ENCODE measurements at places on chromosomes 7 and 10.

DNA sequence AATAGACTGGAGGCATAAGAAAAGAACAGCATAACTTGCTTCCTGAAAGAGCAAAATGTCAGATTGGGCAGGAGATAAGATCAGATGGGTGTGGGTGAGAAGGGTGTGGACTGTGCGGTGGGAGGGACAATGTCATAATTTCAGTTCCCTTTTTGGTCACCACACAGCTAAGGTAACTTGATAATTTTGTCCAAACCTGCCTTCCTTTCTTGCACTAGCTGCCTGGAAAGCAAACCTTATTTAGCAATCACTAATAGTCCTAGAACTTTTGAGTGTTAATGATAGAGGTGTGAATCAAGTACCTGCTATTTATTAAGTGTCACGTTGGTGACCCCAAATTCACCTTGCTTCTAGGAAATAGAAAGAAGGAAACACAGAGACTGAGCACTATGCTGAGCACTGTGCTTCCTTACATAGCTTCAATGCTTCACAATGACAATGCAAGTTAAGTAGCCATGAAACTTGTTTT is 72.4 kb upstream of the SP4 start:
- peak; percentile 73 for DNase-seq

GRCh38 chr10:77168861-77169260 is 468.7 kb downstream of the KCNMA1 start:
- no peak for DNase-seq

DNA sequence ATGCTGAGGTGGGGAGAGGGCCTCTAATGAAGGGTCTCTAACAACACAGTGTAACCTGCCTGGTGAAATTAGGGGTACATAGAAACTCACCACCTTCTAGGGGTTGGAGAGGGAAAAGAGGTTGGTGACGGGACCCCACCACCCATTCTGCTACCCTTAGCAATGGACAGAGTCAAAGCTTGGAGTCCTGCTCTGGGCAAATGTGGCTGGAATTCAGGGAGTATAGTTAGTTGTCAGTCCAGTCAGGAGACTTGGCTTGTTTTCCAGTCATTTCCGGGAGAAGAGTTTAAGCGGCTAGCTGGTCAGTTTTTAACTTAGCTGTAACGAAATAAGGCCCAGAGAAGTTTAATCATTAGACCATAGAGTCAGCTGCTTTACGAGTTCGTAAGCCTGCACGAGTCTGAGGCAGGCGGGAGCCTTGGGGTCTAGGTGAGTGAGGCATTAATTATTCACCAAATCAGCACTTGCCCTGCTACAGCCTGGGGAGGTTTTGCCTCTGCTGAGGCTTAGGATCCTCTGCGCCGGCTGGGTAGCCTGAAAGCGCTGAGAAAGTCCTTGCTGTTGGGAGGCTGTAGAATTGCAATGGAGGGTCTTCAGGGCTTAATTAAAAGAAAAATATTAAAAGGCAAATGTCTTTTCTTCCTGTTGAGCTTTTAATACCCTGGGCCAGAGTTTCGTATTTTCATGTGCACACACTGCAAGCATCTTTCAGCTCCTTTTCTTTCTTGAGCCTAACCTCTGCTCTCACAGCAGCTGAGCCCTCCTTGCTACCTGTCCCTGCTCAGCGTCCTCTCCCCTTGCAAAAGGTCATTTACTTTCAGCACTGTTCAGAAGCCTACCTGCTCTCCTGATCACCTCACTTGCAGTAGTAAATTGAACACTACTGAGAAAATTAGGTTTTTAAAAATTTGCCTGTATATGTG is 1.5 kb upstream of the LAMB1 start:
- no peak for DNase-seq

DNA sequence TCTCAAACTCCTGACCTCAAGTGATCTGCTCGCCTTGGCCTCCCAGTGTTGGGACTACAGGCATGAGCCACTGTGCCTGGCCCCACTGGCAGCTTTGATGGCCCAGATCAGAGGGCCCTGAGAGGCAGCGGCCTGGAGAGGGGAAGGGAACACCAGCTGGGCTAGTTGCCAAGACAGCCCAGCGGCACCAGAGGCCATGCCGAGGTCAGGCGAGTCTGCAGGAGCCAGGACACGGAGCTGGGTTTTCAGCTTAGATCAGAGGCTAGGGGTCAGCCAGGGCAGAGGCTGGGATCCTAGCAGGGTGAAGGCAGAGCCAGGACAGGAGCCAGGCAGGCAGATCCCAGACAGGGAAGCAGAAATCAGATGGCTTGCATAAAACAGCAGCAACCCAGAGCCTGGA is 92.9 kb downstream of the MYL10 start:
- DNase-seq = no peak

DNA sequence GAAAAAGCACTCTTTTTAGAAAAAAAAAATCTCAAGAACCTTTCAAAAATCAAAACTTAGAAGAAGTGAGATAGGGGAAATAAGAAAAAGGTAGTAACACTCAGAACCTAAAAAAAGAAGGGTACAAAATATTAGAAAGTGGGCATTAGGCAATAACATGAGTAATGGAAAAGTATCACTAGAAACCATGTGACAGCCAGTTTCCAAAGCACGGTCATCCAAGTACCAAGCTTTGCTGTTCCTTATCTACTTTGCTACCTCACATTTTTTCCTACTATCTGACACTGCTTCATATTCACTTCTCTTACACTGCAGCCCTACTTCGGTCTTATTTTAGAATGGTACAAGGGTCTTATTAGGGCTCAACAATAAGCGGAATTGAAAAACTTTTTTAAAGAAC is 30.3 kb downstream of the IMMP2L start:
- no peak for DNase-seq

GRCh38 chr10:110016039-110016438 is 8.3 kb downstream of the ADD3 start:
- no peak for DNase-seq

GRCh38 chr7:140559410-140559809 is 80.1 kb upstream of the MKRN1 start:
- no peak for DNase-seq

GRCh38 chr7:131688738-131689661 is 132.6 kb upstream of the PODXL start:
- peak; percentile 22 for DNase-seq

- no peak for DNase-seq
Observed at GRCh38 chr7:12731214-12731656, 43.8 kb downstream of the ARL4A start.

DNA sequence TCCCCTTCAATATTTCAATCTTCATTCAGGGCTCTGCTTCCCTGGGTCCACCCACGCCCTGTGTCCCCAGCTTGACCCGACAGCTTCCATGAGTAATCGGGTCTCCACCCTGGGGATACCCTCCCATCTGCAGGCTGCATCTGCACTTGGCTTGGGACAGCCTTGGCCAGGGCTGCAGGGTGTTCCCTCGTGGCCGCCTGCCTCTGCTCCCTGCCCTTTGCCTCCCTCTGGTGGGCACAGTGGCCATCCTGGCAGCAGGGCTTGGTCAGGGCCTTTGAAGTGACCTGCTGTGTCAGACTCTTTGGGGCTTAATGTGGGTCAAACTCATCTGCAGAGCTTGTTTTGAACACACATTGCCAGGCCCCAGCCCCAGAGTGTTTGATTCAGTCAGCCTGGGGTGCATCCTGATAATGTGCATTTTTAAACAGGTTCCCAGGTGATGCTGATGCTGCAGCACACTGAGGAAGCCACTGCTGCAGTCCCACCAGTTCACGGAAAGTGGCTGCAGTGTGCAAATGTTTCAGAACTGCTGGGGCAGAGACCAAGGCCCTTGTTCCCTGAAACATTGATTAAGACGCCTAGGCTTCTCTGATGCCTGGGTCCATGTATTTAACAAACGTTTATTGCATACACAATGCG is 80.7 kb upstream of the SEC61G start:
- DNase-seq = no peak

GRCh38 chr7:109282726-109283125 is 713.1 kb downstream of the DNAJB9 start:
- DNase-seq = no peak

DNA sequence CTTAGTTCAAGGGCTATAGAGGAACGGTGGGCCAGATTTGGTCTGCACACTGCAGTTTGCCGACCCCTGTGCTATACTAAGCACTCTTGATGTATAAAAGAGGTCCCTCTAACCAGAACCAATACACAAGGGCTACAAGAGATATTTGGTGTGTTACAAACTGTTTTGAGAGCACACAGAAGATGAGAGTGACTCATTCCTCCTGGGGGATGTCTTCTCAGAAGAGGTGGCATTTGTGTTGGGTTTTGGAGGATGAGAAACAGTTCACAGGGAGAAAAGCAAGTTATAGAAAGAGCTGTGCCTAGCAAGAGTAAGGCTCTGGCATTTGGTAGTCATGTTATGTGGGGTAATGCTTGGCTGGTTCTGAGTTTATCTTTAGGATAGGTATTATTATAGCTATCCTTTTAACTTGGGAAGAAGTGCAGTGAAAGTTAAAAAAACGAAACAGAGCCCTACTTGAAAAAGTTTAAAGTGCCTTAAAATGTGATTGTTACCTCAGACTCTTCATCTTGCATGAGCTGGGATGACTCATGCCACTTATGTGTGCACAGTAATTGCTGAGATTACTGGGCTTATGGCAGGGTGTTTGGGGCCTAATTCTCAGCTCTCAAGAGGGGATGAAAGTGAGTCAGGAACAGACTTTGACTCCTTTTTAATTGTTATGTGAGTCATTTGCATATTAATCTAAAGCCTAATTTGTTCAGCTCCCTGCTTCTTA is 160.4 kb downstream of the KIF20B start:
- no peak for DNase-seq

DNA sequence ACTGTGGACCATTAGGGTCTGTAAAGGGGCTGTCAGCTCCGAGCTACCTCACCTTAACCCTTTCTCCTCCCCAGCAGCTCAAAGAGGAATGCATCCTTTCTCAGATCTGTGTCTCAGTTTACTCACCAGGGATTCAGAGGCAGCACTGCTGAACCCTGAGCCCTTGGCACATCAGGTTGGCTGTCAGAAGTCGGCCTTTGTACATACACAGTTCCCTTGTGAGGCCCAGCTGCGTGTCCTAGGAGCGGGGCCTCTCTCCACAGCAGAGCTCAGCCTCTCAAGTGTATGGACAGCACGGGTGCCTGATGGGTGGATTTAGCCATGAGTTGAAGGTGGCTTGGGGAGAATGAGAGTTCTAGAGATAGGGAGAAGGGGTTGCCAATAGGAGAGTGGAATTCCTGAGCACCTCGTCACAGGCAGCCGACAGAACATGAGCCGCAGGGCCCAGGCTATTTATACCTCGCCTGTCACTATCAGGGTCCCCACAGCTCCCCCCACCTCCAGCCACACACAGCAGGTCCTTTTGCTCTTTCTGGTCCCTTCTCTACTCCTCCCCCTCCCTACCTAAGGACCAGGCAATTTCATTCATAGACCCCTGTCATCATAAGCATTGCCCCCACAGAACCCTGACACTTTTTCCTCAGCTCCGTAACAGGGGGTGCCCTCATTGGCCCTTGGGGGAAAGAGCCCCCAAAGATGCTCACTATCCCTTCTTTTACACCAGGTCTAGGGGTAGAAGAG is 2.1 kb upstream of the FLNC start:
- no peak for DNase-seq

- no peak for DNase-seq
Observed at GRCh38 chr10:5942001-5942400, 35.3 kb downstream of the IL15RA start.

DNA sequence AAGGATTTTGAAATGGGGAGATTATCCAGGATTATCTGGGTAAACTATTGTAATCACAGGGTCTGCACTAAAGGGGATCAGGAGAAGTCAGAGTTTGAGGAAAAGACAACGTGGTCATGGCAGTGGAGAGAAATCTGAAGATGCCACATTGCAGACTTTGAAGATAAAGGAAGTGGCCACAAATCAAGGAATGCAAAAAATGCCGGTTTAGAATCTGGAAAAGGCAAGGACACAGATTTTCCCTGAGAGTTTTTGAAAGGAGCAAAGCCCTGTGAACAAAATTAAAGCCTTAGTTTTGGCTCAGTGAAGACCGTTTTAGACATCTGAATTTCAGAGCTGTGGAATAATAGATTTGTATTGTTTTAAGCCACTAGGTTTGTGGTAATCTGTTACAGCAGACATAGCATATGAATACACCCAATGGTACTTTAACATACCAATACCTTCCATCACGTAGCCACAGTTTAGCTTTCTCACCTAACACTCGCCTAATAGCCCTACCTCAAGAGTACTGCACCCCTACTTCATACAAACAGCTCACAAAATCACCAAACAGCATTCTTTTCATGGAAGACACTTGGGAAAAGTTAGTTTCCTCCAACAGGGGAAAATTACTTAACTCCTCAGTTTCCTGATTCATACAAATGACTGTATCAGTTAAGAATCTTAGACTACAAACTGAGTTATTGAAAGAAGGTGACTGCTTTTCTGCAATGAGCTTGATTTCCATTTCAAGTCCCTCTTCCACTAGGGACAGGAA is 446.5 kb downstream of the INHBA start:
- no peak for DNase-seq

GRCh38 chr7:155731380-155731779 is 80.9 kb downstream of the SHH start:
- DNase-seq = no peak

- DNase-seq = no peak
Observed at GRCh38 chr10:6108631-6109443, 20.0 kb downstream of the RBM17 start.

DNA sequence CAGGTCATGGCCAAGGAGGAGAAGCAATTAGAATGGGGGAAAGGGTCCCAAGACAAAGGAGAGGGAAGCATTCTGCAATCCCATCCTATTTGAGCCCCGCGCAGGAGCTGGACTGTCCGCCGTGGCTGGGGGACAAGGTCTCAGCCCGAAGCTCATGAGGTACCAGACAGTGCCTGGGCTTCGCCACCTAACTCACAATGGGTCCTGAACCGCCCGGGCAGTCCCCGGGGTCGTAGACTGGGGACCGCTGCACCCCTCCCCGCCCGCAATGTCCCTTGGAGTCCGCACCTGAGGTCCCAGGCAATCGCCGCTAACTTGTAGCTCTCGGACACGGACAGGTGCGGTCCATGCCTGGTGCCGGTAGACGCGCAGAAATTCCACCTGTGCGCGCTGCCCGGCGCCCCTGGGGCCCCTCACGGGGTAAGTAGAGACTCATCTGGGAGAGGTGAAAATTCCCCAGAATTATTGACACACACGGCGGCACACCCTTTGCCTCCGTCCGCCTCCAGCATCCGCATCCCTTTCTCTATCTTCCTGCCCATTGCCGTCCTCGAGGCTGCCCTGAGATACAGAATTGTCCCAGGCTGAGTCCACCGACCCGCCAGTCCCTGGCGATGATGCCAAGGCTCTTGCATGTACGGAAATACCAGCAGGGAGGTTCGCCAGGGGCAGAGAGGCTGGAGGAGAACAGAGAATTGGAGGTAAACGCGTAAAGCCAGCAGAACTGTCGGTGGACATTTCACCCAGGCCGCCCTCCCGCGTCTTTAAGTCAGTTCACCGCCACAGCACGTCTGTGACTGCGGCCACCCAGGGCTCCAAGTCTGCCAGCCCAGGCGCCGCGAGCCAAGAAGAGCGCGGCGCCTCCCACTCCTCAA is 1.8 kb downstream of the CHRM2 start:
- no peak for DNase-seq
